Stimulated activated CD4-positive, alpha-beta T cell treated with anti-CD3 and anti-CD28 coated beads, Interleukin-15, amount 100 ng/mL, for 48 hours (primary cell): ENCODE measurements at places on chromosomes 12 and 14.

DNA sequence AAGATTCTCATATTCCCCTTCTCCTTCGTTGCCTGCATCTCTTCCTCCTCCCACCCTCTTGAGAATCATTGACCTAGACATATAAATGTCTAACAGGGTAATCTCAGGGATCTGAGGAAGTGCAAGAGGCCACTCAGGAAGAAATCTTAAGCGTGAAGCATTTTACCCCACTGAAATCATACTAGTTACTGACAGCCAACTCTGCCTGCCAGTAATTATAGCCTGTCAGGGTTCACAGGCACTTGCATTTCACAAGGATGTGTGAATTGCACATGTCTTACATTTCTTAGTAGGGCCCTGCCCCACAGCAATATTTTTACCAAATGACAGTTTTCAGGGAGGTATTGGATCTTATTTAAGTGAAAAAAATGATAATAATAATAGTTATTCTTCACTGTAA lies 127.2 kb downstream of the SLC15A5 start:
- DNase-seq = no peak

DNA sequence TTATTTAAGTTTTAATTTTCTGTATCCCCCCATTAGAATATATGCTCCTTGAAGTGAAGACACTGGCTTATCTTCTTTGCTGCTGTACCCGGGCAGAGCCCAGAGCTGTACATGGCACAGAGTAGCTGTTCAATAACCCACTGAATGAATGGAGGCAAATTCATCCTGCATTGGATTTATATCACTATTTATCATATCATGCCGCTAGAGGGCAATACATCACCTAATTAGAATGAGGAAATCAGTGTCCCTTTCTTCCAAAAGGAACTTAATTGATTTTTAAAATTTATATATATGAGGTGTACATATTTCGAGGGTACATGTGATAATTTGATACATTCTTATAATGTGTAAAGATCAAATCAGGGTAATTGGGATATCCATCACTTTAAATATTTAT lies 89.2 kb upstream of the TMEM260 start:
- no peak for DNase-seq

- no peak for DNase-seq
Observed at GRCh38 chr12:88052686-88053085, 23.5 kb upstream of the C12orf50 start.

DNA sequence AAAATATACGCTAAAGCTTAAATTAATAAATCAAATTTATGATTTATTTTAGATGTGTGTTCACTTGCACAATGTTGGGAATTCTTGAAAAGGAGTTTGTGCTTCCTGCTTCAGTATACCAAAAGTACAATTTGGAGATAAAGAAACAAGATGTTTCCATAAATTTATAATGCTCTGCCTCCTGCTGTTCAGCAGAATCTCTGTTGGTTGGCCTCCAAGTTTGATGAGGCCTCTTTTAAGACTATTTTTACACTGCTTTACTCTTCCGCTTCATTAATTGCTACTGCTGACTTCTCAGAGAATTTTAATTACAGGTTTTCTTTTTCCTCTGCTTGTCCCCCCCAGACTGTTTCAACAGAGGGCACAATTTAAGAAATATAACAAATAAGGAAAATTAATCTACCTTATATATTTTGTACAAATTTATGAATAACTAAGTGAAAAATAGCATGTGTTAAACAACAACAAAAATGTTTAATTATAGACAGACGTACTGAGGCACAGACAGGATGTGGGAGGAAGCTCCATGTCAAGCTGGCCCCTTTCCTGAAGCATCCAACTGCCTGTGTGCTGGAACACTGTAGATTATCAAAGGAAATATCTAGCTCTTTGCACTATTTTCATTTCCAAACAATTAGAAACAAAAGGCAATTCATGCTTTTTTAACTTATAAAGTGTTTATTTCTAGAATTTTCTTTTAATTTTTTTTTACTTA lies 83.9 kb downstream of the PIK3C2G start:
- DNase-seq = no peak

DNA sequence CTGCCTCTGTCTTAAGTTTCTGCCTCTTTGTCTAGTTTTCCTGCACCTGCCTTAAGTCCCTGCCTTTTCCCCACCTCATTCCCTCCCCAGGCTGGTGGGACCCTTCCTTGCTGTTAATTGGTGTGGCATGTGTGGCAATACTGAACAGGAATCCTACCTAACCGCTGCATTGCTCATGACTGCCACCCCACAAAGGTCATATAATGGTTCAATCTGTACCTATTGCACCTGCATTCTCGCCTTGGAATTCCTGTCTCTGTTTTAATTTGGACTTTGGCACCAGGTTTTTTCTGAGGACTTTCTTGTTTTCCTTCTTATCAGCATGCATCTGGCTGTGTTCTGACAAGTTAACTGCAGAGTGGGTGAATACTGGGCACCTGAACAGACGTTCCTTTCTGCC lies 966.2 kb upstream of the TMEM132C start:
- no peak for DNase-seq

DNA sequence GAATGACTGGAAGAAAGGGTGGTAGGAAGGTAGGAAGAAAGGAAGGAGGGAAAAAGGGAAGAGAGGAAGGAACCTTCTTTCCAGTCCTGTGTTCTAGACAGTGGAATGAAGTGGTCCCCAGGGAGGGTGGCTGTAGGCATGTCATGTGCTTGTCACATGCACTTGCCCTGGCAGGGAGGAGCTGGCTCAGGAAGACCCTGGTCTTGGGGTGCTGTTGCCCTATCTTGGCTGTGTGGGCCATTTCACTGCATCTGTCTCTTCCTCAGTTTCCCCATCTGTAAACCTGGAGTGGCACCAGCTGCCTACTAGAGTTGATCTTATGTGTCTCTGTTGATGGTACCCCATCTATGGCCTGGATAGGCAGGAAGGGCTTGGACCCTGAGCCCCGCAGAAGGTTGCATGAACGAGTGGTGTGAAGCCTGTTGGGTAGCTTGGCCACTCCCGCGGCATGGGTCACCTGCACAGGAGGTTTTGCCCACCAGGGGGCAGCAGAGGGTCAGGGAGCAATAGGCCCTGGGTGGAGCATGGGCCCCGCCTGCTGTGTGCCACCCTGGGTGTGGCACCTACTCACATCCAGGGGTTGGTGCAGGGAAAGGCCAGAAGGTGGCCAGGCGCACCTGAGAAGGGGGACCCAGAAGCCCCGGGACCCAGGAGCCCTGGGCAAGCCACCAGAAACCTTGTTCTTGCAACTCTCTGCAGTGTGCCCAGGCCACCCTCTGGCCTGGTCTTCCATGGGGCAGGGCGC lies 25.1 kb downstream of the MEG3 start:
- peak; percentile 67 for DNase-seq

DNA sequence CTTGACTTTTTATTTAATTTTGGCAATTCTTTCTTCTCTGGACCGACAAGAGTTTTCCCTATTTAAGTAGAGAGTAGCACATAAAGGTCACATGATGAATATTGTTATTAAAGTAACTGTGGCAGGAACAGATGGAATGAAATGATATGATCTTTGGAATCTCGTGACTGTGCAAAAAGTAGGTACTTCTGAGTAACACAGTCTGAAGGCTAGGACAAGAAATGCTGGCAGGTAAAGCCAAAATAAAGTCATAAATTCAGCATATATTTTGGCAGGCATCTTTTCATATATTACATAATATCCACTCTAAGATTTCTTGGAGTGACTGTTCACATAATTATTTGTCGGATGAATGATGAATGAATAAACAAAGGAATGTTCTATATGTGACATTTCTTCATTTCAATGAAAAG lies 121.4 kb downstream of the EFCAB11 start:
- DNase-seq = no peak

- no peak for DNase-seq
Observed at GRCh38 chr12:70839544-70839943, 81.0 kb downstream of the PTPRR start.

GRCh38 chr12:7060353-7060954 lies at the start of gene C1S:
TSS of gene C1S (plus strand) at chr12:7060718. CDS start at chr12:7061913, 1,195 bp downstream.
- no peak for DNase-seq

DNA sequence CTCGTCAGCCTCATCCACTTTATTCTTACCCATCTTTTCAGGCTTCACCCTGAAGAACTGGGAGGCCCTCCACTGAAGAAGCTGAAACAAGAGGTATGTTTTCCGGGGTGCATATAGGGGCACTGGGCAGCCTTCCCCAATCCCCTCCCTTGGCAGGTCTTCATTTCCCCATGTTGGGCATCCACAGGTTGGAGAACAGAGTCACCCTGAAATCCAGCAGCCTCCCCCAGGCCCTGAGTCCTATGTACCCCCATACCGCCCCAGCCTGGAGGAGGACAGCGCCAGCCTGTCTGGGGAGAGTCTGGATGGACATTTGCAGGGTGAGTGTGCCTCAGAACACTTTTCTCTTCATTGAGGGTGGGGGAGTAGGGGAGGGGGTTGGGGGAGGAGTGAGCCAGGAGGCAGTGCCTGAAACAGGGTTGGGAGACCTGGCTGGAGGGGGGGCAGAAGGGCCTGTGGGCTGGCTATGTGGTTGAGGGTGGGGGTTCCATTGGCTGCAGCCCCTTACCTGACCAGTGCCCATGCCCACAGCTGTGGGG lies 4.0 kb downstream of the NAB2 start:
- no peak for DNase-seq

- DNase-seq = no peak
Observed at GRCh38 chr12:25784669-25785068, 173.8 kb upstream of the RASSF8 start.

DNA sequence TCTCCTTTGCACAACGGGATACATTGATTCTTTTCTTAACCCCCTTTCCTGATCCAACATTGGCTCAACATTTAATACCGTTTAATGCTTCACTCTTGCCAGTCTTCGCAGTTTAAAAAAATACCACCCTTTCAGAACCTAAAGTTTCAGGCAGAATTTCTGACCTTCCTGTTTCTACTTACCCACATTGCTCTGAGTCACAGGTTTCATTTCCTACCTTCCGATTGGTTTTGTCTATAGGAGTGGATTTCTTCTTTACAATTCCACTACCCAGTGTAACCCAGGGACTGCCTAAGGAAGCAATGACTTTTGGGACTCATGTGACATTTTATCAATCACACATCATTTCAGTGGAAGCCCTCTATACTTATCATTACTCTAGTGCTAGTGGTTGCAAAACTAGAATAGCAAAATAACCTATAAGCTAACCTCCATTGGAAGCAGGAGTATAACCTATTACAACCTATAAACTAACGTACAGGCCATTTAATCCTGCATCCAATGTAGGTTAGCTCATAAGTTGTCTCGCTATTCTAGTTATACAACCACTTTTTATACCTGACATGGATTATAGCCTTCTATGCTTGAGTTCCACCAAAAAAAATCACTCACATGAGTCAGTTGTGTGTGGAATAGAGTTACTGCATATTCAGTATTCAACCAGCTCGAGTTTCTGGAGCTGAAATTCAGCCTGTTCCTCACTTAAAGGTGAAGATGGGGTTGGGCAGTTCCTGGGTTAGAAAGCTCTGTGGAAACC lies 64.9 kb upstream of the KITLG start:
- no peak for DNase-seq

GRCh38 chr12:31265722-31266121 lies 60.2 kb downstream of the SINHCAF start:
- no peak for DNase-seq

DNA sequence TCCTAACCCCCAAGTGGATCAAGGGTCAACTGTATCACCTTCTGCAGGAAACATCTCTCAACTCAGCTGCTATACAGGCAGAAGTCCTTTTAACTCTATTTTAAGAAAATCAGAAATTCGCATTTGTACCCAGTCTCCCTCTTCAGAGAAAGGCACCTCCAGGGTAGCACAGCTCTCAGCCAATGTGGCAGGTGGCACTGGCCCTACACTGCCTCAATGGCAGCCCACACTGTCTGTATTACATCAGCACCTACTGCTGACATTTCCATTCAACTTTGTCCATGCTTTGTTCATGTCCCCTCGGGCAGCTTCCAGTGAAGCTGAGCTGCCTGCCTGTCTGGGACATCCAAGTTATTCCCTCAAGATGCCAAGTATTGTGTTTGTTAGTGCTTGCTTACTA lies 8.8 kb downstream of the SPTSSA start:
- no peak for DNase-seq

GRCh38 chr12:38711054-38711453 lies 194.3 kb downstream of the CPNE8 start:
- no peak for DNase-seq

- DNase-seq = no peak
Observed at GRCh38 chr12:47576289-47576945, 129.4 kb downstream of the RPAP3 start.

DNA sequence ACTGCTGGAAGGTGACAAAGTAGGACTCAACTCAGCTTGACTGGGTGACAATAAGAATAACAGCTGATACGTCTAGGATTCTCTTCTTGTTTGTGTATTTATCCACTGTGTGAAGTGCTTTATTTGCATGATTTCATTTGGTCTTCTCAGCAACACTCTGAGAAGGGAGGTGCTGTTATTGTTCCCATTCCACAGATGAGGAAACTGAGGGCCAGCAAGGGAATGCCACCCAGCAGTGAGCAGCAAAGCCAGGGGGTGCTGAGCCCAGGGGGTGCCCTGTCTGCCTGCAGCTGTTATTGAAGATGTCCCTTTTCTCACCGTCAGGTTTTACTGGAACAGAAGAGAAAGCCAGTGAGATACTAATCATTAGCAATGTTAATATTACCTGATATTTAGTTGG lies 62.8 kb downstream of the RNFT2 start:
- DNase-seq = no peak

- DNase-seq = no peak
Observed at GRCh38 chr12:26017484-26018211, 59.2 kb downstream of the RASSF8 start.

DNA sequence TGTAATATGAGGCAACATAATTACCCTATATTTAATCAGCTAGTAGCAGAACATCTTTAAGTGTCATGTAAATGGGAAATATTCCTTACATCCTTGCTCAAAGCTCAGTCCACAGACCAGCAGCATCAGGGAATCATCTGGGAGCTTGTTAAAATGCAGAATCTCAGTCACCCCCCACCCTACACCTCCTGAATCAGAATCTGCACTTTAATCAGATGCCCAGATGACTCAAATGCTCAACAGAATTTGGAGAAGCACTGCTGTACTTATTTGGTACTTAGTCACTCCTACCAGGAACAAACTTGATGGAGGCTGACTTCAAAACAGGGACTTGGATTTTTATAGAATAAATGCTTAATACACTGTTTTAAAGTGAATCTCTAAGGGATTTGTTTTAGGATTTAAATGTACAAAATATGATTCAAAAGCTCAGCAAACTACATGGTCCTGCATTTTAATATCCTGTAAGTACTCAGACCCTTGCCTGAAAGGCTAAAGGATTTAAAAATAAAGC lies 96.5 kb downstream of the ARMH4 start:
- no peak for DNase-seq

DNA sequence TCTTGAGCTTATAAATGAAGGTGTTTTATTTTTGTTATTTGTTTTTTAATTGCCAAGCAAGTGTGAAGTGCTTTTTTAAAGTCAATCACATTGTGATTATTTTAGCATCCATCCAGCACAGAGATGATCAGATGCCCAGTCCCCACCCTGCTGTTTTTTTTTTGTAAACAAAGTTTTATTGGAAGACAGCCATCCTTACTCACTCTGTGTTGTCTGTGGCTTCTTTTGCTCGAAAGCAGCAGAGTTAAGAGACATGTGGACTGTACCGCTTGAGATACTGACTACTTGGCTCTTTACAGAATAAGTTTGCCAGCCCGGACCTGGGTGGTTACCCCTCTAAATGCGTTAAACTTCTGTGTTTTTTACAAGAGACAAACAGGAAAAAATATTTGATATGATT lies 30.9 kb upstream of the AMN start:
- no peak for DNase-seq
